ENCODE measurements at places on chromosomes 1 and 21.

DNA sequence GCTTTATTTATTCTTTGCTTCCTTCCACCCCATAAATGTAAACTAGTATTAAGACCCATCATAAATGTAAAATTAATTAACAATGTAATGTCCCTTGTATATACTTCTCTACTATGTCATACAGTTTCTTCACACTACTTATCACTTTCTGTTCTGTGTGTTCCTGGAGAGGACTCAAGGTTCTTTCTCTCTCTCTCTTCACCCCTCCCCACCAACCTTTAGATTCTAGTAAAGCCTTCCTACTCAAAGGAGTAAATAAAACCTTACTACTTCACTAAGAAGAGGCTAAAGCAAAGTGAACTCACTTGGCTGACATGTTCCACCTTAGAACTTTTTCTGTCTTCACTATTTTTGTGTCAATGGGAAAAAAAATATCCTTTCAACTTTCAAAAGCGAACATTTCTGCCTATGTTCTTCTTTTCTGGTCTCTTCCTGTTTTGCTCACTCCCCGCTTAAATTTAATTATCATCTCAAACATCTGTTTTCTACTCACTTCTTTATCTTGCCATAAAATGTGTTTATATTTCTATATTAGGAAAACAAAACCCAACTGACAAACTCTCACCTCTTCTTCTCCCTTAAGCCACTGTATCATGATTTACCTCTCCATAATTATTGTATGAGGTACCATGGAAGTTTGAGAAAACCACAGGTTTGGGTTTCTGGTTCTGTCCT, 260.3 kb downstream of the DPYD start:
- no peak for DNase-seq

- no peak for DNase-seq
Measured at GRCh38 chr21:37939251-37939650, 23.0 kb upstream of the KCNJ6 start.

- DNase-seq, result no peak
Measured at GRCh38 chr1:204149107-204149506, 2.7 kb downstream of the ETNK2 start.

GRCh38 chr1:10196976-10197375, 13.4 kb upstream of the KIF1B start:
- DNase-seq, result no peak

DNA sequence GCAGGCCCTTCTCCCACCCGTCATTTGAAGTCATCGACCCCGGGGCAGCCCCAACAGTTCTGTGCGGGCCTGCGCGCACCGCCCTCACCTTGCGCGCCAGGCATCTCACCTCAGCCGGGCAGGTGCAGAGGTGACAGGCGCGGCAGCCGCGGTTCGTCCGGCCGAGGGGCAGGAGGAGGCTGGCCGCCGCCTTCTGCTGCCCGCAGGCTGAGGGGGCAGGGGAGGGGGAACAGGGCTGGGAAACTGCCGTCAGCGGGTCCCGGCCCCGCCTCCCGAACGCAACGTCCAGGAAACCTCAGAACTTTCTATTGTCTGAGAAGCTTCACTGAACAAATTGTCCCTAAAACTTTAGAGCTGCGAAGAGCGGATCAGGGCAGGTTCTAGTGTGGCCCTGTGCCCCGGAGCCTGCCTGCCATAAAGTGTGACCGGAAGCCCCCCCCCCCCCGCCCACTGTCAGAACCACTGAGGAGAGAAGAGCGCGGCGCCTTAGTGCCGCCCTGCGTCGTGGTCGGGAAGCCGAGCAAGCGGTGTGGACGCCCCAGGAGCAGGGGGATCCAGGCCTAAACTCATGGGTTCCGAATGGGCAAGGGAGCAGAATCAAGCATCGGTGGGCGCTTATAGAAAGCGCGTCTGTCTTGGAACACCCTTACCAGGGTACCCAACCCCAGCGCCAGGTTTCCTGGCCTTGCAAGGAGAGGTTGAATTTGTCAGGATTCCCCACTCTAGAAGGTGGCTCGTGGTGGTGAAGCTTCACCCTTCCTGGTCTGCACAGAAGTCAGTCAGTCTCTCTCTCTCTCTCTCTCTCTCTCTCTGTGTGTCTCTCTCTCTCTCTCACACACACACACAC, 13.3 kb upstream of the TBX15 start:
- no peak for DNase-seq

GRCh38 chr21:45974073-45975019, 7.2 kb upstream of the COL6A1 start:
- no peak for DNase-seq

DNA sequence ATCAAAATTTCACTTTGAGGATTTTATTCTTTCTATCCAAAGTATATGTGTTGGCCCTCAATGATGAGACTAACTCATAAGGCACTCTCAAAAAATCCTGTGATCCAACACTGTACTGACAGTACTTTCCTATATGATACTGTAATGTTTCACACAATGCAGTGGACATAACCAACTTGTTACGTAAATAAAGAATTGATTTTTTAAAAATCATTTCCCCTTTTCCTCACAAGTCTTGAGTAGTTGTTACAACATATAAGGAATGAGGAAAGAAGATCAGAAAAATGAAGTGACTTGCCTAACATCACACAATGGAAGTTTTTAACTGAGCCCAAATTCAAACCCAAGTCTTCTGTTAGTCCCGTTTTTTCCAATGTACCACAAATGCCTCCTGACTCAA, 17.2 kb downstream of the PTP4A2 start:
- no peak for DNase-seq

DNA sequence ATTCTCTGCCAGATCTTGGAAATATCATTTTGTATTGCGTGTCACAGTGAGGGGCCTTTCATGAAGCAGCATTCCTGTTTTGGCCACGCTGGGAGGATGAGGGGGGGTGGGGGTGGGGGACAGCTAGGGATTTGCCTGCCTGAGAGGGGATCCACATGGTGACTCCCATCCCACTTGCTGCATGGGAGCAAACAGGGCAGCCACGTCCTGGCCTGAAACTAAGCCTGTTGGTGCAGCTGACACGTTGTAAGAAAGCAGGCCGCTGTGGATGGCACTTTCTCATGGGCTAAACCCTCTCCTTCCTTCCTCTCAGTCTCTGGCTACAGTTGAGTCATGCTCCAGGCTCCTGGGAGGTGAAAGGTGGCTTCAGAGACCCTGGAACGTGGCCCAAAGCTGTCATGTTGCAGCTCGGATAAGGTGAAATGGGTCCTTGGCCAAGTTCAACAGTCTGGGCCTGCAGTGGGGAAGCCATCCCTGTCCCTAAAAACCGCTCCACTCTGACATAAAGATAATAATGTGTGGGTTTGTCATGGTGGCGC, 346.7 kb upstream of the VAMP3 start:
- no peak for DNase-seq
